ENCODE measurements at places on chromosomes 6 and 20. TPM values are rescaled to one million over a fixed set of nuclear protein-coding genes. Genes with fewer than 3 reads are reported as not detected.

DNA sequence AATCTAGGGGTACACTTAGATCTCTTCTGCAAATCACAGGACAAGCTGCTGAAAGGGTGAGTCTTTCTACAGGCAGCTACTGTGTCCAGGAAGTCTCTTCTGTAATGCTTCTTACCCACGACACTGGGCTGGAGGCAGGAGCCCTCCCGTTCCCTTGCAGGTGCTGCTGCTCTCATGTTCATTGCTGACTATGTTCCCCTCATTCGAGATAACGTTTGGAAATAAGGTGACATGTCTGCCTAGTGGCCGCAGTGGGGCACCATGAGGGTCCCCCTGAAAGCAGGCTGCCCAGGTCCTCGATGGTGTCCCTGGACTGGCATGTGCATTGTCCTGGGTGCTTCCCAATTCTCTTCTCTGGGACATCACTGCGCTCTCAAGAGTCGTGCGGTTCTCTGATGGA lies 74.7 kb downstream of the SYNJ2 start:
- DNase-seq, result no peak
- no peak overlapping the region for H3K4me3 ChIP-seq
- peaks cover 18% of the 10 kb centered on the region for H3K36me3 ChIP-seq
- H3K27me3 ChIP-seq, result no peaks in the 10 kb centered on the region
- H3K4me1 ChIP-seq, result peaks cover 37% of the 10 kb centered on the region
- no peak overlapping the region for H3K27ac ChIP-seq

DNA sequence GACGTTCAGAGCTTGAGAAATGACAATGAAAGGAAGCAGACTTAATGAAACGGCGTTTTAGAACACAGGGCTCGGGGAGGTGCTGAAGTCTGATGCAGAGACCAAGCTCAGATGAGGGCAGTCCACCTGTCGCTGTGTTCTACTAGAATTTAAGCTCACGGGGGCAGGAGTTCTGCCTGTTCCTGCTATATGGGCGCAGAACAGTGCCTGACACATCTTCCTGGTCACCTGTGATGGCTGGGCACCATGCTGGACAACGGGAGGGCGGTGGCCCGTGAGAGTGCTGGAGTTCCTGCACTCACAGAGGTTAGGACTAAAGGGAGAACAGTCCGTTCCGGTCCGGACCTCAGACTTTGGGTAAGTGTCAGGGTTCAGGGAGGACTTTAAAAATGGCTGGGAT lies 130.6 kb downstream of the ERMARD start:
- H3K4me1 ChIP-seq, result no peaks in the 10 kb centered on the region
- H3K27me3 ChIP-seq, result no peaks in the 10 kb centered on the region
- no peak for DNase-seq
- no peak overlapping the region for H3K4me3 ChIP-seq
- H3K27ac ChIP-seq, result no peak overlapping the region

DNA sequence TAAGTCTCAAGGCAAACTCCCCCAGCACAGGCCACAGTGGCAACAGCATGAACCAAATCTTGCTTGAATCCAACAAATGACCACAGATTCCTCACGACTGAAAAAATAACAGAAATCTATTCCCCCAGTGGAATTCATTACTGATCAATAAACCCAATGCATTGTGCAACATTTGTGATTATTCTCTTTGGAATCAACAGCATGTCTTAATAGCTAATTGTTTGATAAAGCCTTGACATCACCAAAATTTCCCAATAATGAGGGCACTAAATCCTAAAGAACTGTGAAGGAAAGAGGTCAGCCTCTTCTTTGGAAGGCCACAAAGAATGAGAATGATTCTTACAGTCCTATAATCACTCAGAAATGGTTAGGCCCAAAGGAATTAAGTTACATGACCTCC lies 5.8 kb downstream of the SCML4 start:
- H3K4me1 ChIP-seq, result peaks cover 51% of the 10 kb centered on the region
- no peaks in the 10 kb centered on the region for H3K36me3 ChIP-seq
- no peak overlapping the region for H3K4me3 ChIP-seq
- DNase-seq, result no peak
- no peak overlapping the region for H3K27ac ChIP-seq

DNA sequence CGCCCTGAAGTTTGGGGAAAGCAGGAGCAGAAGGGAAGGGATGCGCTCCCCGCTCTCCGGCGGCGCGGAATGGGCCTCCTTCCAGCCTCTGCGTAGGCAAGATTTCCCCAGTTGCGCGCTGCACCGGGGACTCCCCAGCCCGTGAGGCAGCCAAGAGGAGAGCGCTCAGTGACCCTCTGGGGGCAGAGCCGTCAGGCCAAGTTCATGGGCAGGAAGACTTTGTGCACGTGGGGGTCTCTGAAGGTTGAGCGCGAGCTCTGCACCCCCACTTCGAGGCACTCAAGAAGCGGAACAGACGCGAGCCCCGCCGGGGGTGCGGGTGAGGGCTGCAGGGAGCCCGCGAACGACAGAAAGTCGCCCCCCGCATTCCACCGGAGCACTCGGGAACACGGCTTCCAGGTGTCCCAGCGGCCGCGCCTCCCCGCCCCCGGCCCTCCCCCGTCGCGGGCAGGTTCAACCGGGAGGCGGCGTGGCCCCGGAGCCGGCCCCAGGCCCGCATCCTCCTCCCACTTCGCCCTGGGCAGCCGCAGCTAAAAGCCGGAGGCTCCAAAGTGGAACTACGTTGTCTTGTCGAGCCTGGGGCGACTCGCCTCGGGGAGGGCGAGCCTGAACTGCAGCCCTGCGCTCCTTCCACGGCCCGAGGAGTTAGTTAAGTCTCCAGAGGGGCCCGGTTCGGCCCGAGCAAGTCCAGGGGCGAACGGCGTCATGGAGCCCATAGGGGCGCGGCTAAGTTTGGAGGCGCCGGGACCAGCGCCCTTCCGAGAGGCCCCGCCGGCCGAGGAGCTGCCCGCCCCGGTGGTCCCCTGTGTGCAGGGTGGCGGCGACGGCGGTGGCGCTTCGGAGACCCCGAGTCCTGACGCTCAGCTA lies at the start of gene PPP1R3G:
PPP1R3G (plus strand) TSS at position 561 of the 867 bp plus-strand sequence; CDS start at position 706, 145 bp downstream.
- peak within 1 kb of the TSS; percentile 66 for H3K4me3 ChIP-seq
- DNase-seq, result no peak
- peaks cover 31% of the 10 kb centered on the region for H3K4me1 ChIP-seq

DNA sequence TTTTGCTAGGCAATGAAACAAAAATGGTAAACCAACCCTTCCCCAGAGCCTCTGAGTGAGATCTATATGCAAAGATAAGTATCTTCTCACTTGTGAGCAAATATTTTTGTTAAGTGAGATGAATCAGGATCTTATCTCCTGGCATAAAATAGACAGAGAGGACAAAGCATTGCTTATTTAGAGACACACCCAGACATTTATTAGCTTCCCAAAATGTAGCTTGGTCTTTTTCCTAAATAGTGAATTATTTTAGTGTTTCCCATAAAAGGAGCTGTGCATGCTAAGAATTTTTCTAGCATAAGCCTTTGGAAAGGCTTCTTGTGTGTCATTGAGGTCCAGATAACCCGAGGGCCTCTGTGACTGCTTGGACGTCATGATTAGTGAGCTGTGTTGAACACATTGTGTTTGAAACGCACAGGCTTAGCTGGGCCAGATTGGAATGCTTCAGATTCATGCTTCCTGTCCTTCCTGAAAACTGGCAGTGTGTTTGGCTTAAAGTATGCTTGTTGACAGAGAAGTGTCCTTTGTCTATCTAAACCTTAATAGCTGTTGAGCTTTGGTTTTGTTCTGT lies 16.5 kb downstream of the MTHFD1L start:
- H3K4me1 ChIP-seq, result peaks cover 8% of the 10 kb centered on the region
- H3K27ac ChIP-seq, result no peak overlapping the region

- H3K4me1 ChIP-seq, result no peaks in the 10 kb centered on the region
- no peak for DNase-seq
- H3K27ac ChIP-seq, result no peak overlapping the region
- H3K27me3 ChIP-seq, result no peaks in the 10 kb centered on the region
- no peaks in the 10 kb centered on the region for H3K36me3 ChIP-seq
- H3K4me3 ChIP-seq, result no peak overlapping the region
Observed at GRCh38 chr6:73801652-73802268, 105.8 kb downstream of the CD109 start.

- no peaks in the 10 kb centered on the region for H3K36me3 ChIP-seq
- no peaks in the 10 kb centered on the region for H3K4me1 ChIP-seq
- no peak overlapping the region for H3K27ac ChIP-seq
- DNase-seq, result peak; percentile 91
Observed at GRCh38 chr6:31070711-31071197, 41.6 kb downstream of the C6orf15 start.

Gene PPP1R10
- 40.8 TPM for total RNA-seq

Gene TCP11
- not detected for total RNA-seq

Gene CEP57L1
- total RNA-seq, result 13.8 TPM

Gene ABHD16B
- total RNA-seq, result not detected

Gene CCN6
- total RNA-seq, result not detected

Measured in stomach (tissue), 19 donors.